WERI-Rb-1 (cell line): ENCODE measurements at places on chromosomes 7 and 10.

- no peak for DNase-seq
Observed at GRCh38 chr10:110200503-110200902, 6.9 kb upstream of the MXI1 start.

DNA sequence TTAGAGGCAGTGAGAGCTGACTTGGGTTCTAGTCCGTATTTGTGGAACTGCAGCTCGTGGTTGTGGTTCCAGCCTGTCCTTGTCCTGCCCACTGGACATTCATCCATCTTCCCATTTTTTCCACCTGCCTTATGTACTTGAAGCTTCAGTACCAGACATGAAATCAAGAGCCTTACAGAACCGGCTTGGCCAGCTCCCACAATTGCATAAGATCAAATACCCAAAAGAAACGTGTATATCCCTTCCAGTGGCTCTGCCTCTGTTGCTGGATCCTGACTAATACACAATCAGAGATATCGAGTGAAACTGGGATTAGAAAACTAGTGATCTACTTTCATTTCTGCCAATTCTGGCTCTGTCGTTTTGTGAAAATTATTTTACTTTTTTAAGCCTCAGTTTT lies 23.8 kb upstream of the LIPA start:
- DNase-seq, result no peak

- peak; percentile 86 for DNase-seq
Observed at GRCh38 chr10:64430690-64431323, 909.6 kb downstream of the REEP3 start.

DNA sequence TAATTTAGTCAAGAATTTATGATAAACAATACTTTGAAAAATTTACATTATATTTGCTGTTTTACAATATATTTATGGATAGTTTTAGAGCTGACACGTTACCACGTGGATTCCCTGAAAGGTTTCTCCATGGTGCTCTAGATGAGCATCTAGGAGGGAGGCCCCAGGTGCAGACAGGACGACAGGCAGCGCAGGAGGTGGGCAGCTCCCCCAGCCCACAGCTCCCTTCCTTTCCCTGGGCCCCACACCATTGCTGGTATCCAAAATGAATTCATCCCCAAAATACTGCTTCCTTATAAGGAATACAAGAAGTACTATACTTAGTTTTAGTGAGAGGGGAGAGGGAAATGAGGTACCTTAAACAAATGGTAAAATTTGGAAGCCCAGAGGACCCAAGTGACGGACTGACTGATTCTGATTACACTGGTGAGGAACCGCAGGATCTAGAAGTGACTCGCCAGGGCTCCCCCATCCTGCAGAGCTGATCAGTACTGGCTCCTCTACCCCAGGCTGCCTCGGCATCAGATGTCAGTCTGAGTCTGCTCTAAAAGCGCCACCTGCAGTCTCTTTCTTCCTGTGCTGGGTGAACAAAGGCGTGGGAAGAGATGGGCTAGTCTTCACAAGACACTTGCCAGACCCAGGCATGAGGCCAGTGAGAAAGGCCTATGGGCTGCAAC lies 89.2 kb downstream of the DLG5 start:
- peak; percentile 81 for DNase-seq

GRCh38 chr7:19914866-19915265 lies 141.4 kb upstream of the TMEM196 start:
- no peak for DNase-seq

GRCh38 chr10:110192552-110192951 lies 14.9 kb upstream of the MXI1 start:
- DNase-seq, result no peak

DNA sequence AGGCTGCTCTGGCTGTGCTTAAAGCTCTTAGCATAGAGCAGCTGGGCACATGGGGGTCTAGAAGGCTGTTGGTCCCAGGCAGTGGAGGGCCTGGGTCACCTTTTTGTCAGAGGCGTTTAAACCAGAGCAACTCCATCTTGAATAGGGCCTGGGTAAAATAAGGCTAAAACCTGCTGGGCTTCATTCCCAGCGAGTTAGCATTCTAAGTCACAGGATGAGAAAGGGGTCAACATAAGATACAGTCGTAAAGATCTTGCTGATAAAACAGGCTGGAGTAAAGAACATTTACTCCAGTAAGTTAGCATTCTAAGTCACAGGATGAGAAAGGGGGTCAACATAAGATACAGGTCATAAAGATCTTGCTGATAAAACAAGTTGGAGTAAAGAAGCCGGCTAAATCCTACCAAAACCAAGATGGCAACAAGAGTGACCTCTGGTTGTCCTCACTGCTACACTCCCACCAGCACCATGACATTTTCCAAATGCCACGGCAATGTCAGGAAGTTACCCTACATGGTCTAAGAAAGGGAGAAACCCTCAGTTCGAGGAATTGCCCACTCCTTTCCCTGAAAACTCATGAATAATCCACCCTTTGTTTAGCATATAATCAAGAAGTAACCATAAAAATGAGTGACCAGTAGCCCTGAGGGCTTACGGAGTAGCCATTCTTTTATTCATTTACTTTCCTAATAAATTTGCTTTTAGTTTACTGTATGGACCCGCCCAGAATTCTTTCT lies 96.8 kb upstream of the PCBD1 start:
- no peak for DNase-seq

- DNase-seq, result no peak
Observed at GRCh38 chr7:126845331-126845730, 407.4 kb downstream of the GRM8 start.

DNA sequence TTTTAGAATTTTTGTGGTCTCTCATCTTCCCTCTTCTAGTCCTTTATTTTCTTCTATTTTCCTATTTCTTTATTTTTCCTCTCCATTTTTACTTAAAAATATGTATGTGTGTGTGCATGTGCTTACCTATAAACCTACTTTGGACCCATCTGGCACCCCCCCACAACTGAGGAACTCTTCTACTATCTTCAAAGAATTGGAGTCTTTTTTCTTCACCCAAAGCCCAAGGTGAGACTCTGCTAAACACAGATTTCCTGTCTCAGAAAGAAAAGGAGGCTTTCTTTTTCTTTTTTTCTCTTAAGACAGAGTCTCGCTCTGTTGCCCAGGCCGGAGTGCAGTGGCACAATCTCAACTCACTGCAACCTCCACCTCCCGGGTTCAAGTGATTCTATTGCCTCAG lies 24.2 kb downstream of the PRTFDC1 start:
- no peak for DNase-seq

- DNase-seq, result peak; percentile 85
Observed at GRCh38 chr10:100995181-100995580, 4.4 kb upstream of the LZTS2 start.

DNA sequence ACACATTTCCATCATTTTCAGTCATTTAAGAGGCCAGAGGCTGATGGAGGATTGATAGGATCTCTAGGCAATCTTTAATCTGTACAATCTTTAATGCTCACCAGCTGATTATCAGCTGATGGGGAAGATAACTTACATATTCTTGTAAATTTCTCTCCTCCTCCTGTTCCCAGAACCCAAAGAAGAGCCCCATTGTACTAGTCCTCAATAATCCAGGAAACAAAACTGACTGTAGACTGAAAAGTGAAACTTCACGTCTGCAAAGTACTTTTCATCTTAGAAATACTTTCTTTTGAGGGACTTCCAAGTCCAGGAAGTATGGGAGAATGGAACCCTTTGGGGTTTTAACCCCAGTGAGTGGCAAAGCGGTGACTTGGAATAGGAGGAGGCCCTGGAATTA lies 283.3 kb downstream of the FRMD4A start:
- DNase-seq, result no peak

DNA sequence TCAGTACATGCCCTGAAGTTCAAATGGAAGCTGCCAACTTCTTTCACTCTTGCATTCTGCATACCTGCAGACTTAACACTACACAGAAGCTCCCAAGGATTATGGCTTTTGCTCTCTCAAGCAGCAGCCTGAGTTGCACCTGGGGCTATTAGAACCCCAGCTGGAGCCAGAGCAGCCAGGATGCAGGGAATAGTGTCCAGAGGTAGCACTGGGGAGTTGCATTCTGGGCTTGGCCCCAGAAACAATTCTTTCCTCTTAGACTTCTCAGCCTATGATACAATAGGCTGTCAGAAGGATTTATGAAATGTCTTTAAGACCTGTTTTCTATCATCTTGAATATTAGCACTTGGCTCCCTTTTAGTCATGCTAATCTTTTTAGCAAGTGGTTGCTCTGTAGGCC lies 886.7 kb upstream of the GHITM start:
- DNase-seq, result no peak

GRCh38 chr7:116064179-116064578 lies 33.6 kb upstream of the TFEC start:
- DNase-seq, result no peak

GRCh38 chr7:48337781-48338180 lies 166.5 kb downstream of the ABCA13 start:
- DNase-seq, result no peak

DNA sequence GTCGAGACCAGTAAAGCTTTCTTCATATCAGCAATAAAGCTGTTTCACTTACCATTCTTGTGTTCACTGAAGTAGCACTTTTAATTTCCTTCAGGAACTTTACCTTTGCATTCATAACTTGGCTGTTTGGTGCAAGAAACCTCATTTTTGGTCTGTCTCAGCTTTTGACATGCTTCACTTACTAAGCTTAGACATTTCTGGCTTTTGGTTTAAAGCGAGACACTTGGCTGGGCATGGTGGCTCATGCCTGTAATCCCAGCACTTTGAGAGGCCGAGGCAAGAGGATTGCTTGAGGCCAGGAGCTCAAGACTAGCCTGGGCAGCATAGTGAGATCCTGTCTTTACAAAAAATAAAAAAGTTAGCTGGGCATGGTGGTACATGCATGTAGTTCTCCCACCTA lies 15.8 kb downstream of the PLEKHA1 start:
- DNase-seq, result no peak

DNA sequence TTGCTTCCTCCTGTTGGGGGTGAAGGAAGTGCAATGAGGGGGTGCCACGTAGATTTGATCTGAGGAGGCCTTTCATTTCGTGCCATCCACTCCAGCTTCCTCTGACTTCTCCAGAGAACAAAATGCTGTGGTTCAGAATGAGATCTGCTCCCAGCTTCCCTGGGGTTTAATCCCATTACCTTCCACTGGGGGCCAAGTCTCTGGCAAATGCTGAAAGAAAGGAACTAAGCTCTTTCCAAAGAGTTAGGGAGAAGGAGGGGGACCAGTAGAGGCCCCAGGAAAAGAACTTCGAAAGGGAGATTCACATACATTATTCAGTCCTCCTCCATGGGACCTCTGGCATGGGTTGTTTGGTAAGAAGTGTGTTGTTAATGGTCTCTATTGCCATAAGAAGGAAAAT lies 727.0 kb downstream of the TYW1 start:
- peak; percentile 24 for DNase-seq

DNA sequence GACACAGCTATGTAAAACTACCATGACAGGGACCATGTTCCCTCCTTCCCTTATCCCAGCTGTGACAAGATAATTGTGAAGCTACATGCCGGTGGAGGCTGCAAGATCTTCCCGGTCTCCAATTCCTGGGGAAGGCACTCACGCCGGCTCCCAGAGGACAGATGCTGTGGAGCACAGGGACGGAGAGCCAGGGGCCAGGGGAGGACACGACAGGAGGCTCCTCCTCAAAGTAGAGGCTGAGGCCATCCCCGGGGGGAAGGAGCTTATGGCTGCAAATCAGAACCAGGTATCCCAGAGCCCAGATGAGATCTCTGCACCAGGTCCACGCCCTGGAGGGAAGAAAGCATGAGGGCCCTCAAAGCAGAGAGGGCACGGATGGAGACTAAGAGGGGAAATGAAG lies 286.2 kb downstream of the TCERG1L start:
- DNase-seq, result no peak

DNA sequence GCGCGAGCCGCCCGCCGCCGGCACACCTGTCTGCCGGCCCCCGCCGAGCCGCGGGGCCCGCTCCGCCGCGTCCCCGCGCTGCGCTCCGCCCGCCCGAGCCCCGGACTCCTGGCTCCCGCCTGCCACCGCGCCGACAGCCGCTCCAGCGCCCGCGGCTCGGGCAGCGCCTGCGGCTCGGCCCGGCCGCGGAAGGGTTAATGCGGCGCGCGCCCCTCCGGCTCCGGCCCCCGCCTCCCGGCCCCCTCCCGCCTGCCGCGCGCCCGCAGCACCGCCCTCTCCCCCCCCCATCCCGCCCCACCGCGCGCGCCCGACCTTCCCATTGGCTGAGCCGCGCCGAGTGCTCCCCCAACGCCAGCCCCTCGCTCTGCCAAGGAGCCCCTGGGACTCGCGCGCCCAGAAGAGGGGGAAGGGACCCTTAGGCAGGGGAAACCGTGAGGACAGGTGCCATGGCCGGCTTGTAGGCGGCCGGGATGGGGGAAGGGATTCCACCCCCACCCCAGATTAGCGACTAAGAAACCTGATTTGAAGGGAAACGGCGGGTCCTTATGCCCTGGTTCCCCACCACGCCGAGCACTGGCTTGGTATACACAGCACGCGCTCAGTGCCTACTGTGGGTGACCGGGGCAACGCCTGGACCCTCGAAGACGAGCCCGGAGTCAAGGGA lies at the start of gene KCNH2:
Gene KCNH2, minus strand, starts transcription at position 196 of the 664 bp plus-strand sequence. CDS start 408 bp downstream, outside the sequence.
- peak; percentile 94 for DNase-seq
